ENCODE measurements at places on chromosomes 7 and 10. TPM values are rescaled to one million over a fixed set of nuclear protein-coding genes. Genes with fewer than 3 reads are reported as not detected.
A peak's percentile ranks its signal among the peaks of the same experiment; 100 is the strongest.

DNA sequence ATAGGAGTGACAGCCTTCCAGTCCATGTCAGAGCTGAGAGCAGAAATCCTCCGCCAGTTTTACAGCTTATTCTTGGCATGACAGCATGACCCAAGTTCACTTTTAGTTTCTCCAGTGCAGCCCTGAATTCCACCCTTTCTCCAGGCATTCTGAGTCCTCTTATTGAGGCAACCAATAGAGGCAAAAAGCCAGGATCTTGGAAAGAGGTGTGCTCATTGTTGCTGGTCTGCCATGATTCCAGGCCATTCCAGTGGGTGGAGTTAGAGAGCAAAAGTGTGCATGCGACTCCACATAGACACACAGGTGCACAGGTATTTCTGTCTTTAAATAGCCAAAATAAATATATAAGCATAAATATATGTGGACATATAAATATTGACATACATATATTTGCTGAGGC lies 224.7 kb upstream of the ADARB2 start:
- H3K27me3 ChIP-seq: no peaks in the 10 kb centered on the region
- no peak overlapping the region for H3K4me3 ChIP-seq
- DNase-seq: no peak
- no peaks in the 10 kb centered on the region for H3K36me3 ChIP-seq

NXPH1 gene
- total RNA-seq: not detected

DNA sequence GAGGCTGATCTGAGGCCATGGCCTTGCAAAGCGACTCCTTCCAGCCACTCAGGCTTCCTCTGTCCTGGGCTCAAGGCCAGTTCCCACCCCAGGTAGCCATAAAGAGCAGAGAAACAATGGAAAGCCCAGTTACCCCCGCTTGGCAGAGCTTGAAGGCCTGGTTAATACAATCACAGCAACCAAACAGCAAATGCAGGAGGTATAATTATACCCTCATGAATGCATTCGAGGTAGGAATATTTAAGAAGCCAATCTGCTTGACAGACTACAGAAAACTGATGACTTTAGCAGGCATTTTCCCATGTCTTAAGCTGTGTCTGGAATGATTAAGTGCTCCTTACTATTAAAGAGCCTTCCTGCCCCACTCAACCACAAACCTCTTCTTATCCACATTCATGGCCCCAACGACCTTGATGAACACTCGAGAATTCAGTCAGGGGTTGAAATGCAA lies 114.1 kb upstream of the MACROH2A2 start:
- peaks cover 8% of the 10 kb centered on the region for H3K36me3 ChIP-seq
- peaks cover 12% of the 10 kb centered on the region for H3K4me1 ChIP-seq
- no peak overlapping the region for H3K4me3 ChIP-seq
- H3K27ac ChIP-seq: no peak overlapping the region

GRCh38 chr10:74039561-74040145 lies 41.7 kb downstream of the VCL start:
- H3K4me3 ChIP-seq: no peak overlapping the region
- no peaks in the 10 kb centered on the region for H3K27me3 ChIP-seq
- peaks cover 11% of the 10 kb centered on the region for H3K4me1 ChIP-seq
- H3K27ac ChIP-seq: peak overlapping the region; percentile 83
- peaks cover 13% of the 10 kb centered on the region for H3K36me3 ChIP-seq
- peak; percentile 81 for DNase-seq

DNA sequence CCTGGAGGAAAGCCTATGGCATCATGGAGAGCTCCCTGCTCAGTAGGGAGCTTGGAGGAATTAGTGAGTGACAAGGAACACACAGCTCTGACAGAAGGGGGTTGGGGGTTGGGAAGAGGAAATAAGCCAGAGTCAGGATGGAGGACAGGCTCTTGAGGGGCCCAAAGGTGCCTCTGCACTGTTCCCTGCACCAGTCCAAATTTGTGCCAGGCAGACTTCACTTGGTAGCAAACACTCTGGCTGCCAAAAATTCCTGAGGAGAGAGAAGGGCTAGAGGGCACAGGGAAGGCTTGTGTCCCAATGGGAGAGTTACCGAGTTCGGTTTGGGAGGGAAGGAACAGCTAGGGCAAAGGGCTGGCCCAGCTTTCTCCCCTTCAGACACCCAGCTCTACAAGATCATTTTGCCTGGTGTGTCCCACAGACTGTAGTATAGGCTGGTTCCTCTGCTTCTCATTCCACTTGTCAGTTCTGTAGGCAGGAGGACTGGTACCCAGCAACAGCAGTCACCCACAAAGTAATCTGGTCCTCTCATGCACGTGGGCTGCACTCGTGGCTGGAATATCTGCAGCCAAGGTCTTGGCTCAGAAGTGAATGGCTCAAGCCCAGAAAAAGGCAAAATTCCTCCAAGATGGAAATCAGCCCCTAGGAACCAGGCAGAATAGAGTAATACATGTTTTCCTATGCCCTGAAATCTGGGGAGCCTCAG lies 8.0 kb upstream of the KCNIP2 start:
- peaks cover 8% of the 10 kb centered on the region for H3K36me3 ChIP-seq
- H3K27ac ChIP-seq: no peak overlapping the region
- H3K27me3 ChIP-seq: no peaks in the 10 kb centered on the region
- no peak overlapping the region for H3K4me3 ChIP-seq
